Naive thymus-derived CD4-positive, alpha-beta T cell (primary cell): ENCODE measurements at places on chromosomes 13 and 19. TPM values are rescaled to one million over a fixed set of nuclear protein-coding genes. Genes with fewer than 3 reads are reported as not detected.

DNA sequence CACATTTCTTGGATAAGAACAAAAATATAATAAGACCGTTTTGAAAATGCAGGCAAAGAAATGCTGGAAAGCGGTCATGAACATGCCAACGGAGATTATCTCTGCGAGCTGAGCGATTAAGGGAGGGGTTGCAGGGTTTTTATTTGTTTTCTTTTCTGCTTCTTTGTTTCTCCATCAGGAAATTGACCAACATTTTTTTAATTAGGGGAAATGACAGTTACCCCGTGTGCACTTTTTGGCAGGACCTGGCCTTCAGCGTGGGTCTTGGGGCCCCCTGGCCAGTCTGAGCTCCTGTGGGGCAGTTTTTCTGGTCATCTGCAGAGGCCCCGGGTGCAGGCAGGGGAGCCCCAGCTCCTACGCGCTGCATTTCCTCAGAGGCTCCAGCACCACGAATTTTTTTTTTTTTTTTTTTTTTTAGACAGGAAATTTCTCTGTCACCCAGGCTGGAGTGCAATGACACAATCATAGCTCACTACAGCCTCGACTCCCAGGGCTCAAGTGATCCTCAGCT is 31.3 kb upstream of the HOMER3 start:
- no peaks in the 10 kb centered on the region for H3K4me1 ChIP-seq
- H3K27ac ChIP-seq: no peak overlapping the region
- no peak for DNase-seq
- no peaks in the 10 kb centered on the region for H3K27me3 ChIP-seq
- H3K4me3 ChIP-seq: no peak overlapping the region

- H3K4me3 ChIP-seq: no peak overlapping the region
- peaks cover 6% of the 10 kb centered on the region for H3K4me1 ChIP-seq
- no peaks in the 10 kb centered on the region for H3K36me3 ChIP-seq
- H3K27ac ChIP-seq: no peak overlapping the region
These were observed 61.6 kb downstream of the CEBPG start for GRCh38 chr19:33434886-33435705.

DNA sequence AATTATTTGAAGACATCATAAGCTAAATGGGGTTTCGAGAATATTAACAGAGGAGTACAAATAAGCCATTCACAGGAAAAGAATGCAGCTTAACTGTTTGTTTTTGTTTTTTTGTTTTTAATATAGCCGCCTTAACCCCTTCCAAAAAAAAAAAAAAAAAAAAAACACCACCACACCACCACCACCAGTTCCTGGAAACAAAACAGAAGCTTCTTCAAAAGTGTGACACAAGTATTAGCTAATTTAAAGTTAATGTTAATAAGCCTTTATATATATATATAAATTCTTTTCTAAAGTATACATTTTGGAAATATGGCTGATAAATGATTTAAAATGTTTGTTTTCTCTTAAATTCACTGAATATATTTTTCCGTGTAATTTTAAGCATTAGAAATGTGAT is 1.4 kb downstream of the RAP2A start:
- H3K36me3 ChIP-seq: no peaks in the 10 kb centered on the region
- no peaks in the 10 kb centered on the region for H3K4me1 ChIP-seq
- H3K27ac ChIP-seq: peak overlapping the region; percentile 56
- H3K4me3 ChIP-seq: peak overlapping the region; percentile 63
- H3K27me3 ChIP-seq: no peaks in the 10 kb centered on the region
- DNase-seq: no peak

DNA sequence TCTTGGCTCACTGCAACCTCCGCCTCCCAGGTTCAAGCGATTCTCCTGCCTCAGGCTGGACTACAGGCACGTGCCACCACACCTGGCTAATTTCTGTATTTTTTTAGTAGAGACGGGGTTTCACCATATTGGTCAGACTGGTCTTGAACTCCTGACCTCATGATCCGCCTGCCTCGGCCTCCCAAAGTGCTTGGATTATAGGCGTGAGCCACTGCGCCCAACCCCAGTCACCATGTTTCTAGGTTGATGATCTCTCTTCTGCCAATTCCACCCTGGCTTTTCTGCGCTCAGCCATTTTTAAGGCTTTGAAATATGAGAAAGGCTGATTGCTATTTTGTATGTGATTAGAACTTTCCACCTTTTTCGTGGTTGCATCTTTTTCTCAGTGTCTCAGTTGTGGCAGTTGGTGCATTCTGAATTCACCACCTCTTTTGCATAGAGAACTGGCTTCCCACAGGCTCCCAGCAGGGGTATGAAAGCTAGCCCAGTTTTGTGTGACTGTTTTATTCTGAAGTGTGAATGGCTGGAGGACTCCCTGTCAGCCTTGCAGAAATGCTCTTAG is 15.5 kb downstream of the CEACAM1 start:
- no peak overlapping the region for H3K27ac ChIP-seq
- H3K4me3 ChIP-seq: no peak overlapping the region

Gene ATP11A
- total RNA-seq: 111 TPM

GRCh38 chr19:1942934-1943555 is 2.1 kb downstream of the CSNK1G2 start:
- H3K4me1 ChIP-seq: peaks cover 21% of the 10 kb centered on the region
- DNase-seq: no peak
- H3K36me3 ChIP-seq: no peaks in the 10 kb centered on the region
- H3K27me3 ChIP-seq: no peaks in the 10 kb centered on the region
